Cardiac muscle cell (in vitro differentiated cells and primary cell): ENCODE measurements at places on chromosomes 4 and X. TPM values are rescaled to one million over a fixed set of nuclear protein-coding genes. Genes with fewer than 3 reads are reported as not detected.

GRCh38 chr4:25905371-25905770 lies 8.6 kb upstream of the SMIM20 start:
- no peak for DNase-seq

GRCh38 chr4:83329521-83330110 lies 5.0 kb downstream of the HPSE start:
- DNase-seq, result peak; percentile 76

- DNase-seq, result no peak
Measured at GRCh38 chr4:22895482-22895881, 202.7 kb downstream of the GBA3 start.

DNA sequence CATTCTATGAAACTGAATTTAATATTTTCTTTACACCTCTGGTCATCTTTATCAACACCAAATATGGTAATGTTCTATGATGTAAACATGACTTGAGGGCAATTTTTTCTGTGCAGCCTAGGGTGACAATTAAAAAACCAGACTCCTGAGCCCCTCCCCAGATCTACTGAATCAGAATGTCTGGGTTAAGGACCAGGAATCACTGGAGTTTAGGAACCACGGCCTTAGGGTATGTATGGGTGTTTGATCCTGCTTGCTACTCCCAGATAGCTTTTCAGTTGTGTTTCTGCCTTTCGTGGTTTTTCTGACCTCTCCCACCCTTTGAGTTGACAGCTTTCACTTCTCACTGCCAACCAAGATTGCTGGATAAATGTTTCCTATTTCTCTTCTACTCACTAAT lies 332.2 kb downstream of the DHX15 start:
- DNase-seq, result no peak

DNA sequence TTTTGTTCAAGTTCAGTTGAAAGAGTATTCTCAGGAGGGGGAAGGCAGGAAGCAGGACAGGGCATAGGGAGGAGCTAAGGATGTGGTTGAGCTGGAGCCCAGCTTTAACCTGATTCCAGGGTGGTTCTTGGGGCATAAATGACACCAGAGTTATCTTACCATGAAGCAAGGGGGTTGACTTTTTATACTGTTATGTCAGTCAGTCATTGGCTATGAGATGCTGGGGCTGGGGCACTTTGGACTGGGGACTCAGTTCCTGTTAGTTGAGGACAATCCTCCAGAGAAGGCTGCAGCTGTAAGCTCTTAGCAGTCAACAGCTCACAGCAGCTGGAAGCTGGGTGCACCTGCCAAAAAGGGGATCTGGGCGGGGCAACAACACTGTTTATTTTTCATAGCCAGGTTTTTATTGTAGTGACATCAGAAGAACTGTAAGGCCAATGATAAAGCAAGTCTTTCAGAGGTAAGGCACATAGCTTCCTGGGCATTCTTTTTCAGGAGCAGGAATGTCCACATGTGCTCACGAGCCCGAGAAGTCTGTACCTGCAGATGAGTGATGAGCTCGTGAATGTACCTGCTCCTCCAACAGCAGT lies 78.5 kb downstream of the MID1IP1 start:
- DNase-seq, result no peak

DNA sequence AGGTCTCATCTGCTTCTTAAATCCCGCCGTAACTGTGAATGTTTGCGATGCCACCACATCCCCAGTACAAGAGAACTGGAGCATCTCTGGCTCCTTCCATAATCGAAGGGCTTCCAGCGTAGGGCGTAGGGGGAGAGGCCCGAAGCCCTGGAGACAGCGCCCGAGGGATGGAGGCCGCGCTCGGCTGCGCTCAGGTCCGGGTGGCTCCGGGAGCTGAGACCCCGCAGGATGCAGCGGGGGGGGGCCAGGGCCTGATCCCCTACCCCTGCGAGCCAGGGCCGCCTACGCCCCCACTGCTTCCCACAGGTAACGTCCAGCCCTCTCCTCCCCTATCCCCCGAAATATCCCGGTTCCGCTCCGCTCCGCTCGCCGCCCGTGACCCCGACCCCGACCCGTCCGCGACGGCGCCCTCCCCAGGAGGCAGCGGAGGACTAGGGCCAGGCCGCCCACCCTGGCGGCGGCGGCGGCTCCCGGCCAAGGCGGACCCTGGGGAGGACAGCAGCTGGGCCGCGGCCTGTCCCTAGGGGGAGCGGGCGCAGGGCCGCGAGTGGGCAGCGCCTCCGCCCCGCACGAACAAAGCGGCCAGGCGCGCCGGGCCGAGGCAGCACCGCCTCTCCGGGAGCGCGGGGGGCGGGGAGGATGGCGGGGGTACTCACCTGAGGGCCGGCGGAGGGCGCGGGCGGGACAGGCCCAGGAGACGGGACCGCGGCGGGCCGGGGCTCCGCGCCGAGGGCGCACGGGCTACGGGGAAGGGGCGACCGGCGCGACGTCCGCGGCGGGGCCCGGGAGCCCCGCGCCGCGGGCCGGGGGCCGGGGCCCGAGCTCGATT lies 723 bp downstream of the WDFY3 start:
- peak; percentile 42 for DNase-seq

USP38 gene
- total RNA-seq, result 18.8 and 21.0 TPM in 2 replicates

STOX2 gene
- 11.5 and 20.1 TPM in 2 replicates for total RNA-seq

GAGE1 gene
- not detected in 2 replicates for total RNA-seq

EDA gene
- total RNA-seq, result 2.1 and 2.7 TPM in 2 replicates
